ENCODE measurements at places on chromosomes 2 and 18.

DNA sequence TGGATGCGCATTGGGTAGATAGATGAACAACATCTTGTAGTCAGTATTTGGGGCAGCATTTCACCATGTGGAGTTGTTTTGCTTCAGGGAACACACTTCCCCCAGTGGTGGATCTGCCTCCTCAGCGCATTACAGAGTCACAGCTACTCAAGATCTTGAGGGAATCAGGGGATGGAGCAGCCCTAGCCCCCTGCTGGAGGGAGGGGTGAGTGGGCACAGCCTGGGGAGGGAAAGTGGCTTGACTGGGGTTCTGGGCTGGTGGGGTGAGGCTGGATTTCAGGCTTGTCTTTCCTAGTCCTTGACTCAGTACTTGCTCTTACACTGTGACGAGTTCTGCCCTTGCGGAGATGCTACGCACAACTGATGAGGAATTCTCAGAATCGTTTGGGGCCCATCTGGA lies 271.0 kb upstream of the HS6ST1 start:
- DNase-seq = no peak

- DNase-seq = no peak
Measured at GRCh38 chr2:110669079-110669478, 8.8 kb downstream of the BUB1 start.

DNA sequence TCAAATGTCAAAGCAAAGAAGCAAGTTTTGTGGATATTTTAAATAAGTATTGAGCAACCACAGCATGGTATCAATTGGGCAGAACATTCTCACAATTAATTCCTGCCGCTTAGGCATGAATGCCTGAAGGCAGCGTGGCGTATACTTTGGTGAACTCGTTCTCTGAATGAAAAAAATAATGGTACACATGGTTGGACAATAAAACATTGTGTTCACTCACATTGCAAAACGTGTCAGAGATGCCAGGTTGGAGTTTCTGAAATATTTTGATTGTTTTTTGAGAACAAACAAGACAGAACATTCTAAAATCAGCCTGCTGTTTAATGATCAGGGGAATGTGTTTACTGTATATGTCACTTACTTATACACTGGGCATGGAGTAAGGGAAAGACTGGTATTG lies 254.2 kb downstream of the CDH2 start:
- no peak for DNase-seq

GRCh38 chr2:223260681-223261080 lies 208.7 kb downstream of the KCNE4 start:
- DNase-seq = peak; percentile 11

DNA sequence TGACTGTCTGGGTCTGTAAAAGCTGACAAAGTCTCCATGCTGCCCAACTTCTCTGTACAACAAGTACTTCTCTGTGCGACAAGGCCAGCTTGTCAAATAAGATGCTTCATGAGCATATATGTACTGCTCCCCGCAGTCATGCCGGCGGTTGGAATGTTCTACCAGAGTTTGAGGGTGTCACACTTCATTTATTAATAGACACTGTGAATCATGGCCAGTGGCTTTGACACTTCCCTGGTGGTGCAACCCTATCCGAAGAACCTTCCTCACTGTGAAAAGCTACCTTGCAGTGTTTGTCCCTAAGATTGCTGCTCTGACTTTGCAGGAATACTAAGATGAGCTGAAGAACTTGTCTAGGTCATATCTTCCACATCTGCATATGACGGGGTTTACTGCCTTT lies 120.9 kb upstream of the NRP2 start:
- no peak for DNase-seq

DNA sequence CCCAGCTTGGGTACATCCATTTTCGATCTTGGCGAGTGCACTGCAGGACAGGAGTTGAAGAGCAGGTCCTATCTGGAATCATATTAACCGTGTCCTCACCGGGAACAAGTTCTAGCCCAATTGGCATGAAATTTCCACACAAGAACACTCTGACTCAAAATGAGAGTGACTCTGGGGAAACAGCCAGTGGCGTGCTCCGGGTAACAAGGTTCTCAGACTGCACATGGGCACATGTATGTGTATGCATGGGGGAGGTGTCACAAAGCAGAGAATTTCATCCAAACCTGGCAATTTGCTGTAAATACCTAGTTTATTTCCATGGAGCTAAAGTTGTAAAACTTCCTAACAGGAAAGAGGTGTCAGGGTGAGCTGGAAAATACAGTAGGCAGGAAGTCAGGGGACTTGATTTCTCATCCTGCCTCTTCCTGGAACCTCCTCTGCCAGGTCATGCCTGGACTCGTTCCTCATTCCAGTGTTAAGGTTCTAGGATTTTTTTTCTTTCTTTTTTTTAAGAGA lies 1.7 kb downstream of the TUBB6 start:
- DNase-seq = no peak

- DNase-seq = no peak
Measured at GRCh38 chr2:193539188-193539587, 1344.5 kb upstream of the TMEFF2 start.

Measured in AG08395 (cell line).